ENCODE measurements at places on chromosomes 3 and 15.

- DNase-seq: no peak
Measured at GRCh38 chr3:117268318-117268717, 558.7 kb downstream of the TUSC7 start.

DNA sequence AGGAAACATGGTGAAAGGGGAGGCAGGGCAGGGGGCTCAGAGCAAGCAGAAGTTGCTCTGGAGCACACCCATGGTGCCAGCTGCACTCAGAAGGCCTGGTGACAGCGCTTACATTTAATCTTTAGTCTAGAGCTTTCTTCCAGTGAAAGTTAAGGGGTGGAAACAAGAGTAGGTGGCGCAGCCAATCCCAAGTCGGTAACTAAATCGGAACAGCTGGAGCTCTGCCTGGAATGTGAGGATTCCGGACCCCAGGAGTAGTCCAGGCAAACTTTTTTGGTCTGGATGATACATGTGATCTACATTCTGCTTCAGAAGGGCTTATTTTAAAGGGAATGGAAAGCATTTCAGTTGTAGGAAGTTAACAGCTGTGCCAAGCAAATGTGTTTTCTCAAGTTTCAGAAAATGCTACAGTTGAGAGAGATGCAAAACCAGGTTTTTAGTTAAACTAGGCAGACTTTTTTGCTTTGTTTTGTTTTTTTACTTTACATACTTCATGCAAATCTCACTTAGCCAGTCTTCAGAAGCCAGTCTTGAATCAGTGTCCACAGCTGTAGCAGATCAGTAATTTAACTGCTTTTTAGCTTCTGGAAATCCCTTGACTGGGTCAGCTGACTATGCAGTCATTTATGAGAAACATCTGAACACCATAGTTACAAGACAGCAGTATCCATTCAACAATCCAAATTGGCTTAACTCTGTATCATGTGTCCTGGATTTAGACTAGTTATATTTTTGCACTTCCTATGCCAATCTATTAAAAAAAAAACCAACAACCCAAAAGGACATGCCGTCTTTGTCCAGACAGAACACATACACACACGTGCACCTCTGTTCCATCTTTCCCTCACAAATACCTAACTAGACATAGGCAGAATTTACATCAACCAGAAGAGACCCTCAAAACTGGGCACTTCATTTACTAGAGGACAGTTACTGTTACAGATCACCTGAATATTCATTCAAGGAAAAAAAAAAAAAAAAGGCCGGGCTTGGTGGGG is 33.2 kb downstream of the ZNF106 start:
- DNase-seq: no peak

GRCh38 chr3:129197321-129197720 is 13.6 kb upstream of the CNBP start:
- DNase-seq: no peak

GRCh38 chr15:46117071-46117470 is 482.2 kb downstream of the SQOR start:
- no peak for DNase-seq

- no peak for DNase-seq
Measured at GRCh38 chr3:197281849-197282248, 16.6 kb downstream of the DLG1 start.

DNA sequence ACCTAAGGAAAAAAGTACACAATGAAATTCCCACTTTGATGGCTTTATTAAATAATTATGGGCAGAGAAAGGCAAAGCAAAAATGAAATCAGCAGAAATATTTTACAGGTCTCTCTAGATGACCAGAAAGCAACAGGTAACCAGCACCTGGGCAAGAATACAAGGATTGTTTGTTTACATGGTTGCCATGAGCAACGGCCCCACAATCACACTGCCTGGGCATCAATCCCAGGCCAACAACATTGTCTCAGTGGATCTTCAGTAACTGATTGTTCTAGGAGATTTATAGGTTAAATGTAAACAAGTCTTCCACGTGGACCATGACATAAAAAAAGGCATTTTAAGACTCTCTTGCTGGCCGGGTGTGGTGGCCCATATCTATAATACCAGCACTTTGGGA is 82.6 kb downstream of the PDZRN3 start:
- no peak for DNase-seq

GRCh38 chr15:48888191-48888590 is 10.3 kb downstream of the EID1 start:
- DNase-seq: no peak

GRCh38 chr3:159165961-159166360 is 364.1 kb downstream of the MFSD1 start:
- DNase-seq: no peak

DNA sequence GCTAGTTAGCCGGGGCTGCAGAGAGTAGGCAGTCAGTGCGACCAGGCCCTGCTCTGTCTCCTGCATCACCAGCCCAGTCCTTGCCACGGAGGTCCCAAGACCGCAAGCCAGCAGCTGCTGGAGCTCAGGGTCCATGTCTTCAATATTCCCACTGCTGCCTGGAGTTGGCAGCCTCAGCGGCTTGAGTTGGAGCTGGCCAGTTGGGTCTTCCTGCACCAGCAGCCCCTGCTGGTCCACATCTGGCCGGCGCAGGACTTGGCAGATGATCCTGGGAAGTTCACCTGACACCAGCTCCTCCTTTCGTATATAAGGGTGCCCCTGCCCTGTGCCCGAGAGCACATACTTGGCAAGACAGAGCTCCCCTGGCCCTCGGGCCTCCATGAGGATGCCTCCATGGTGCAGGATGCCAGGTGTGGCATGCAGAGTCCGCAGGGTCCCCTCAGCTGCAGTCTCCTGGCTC is 5.7 kb downstream of the XIRP1 start:
- DNase-seq: no peak

- no peak for DNase-seq
Measured at GRCh38 chr3:8607234-8608040, 37.2 kb downstream of the SSUH2 start.

DNA sequence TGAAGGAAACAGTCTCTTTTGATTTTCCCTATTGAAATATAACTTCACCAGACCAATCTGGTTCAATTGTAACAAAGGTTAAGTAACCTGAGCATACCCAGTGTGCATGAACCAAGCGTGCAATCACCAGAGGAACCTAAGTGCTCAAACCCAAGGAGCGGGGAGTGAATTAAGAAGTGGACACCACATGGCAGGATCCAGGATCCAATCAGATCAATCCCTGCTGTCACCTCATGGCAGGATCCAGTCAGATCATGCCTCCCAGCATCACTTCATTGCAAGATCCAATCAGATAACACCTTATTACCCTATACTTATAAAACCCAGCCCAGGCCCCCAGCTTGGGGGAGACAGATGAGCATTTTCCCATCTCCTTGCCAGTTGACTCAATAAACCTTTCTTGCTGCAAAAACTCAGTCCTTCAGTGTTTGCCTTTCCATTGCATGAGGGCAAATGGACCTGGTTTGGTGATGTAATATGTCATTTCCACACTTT is 38.9 kb upstream of the RNU6-1 start:
- no peak for DNase-seq

- DNase-seq: no peak
Measured at GRCh38 chr3:123026565-123027291, 835 bp downstream of the SEMA5B start.

DNA sequence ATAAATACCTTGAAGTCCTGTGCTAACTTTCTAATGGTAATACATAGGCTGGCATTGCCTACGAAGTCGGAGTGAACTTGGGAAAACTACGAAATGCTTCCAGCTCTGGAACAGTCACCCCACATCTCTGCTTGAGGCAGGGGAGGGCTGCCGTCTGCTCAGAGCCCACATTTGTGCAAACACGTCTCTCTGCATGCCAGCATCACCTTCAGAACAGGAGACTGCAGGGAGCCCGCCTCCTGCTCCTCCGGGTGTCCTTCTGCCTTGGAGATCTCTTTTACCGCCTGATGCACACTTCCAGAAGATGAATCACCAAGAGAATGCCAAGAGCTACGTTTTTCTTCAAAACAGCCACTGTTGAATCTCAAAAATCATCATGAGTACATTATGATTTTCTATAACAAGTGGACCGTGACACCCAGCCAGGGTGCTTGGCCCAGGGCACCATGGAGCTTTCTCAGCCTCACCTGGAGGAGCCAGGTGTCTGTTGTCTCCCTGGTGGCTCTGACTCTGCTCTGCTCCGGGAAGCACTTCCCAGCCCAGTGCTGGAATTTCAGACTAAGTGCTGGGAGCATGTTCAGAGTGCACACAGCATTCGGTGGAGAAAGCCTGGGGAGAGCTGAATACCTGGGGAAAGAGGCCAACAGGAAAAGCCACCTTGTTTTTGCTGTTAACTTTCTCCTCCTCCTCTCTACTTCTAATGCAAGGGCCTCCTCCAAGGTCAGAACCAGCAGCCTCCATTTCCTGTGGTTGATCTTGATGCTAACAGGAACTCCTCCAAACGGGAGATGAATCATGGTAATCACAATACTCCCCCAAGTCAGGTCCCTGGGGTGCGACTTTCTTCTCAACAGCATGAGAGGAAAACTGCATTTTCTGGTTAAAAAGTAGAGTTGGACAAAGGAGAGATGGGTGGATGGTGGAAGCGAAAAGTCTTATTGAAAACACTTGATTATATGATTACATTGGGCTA is 467.7 kb downstream of the GABRG3 start:
- no peak for DNase-seq

All from stimulated activated CD8-positive, alpha-beta memory T cell treated with anti-CD3 and anti-CD28 coated beads, Interleukin-7, amount 100 ng/mL, for 24 hours (primary cell).